ENCODE measurements at places on chromosomes 2 and 18. TPM values are rescaled to one million over a fixed set of nuclear protein-coding genes. Genes with fewer than 3 reads are reported as not detected.

Gene LIPG
- 2.5 TPM for total RNA-seq

Gene HAT1
- 37.4 TPM for total RNA-seq

Gene SPP2
- total RNA-seq: not detected

Gene SP100
- 48.7 TPM for total RNA-seq

Gene ST6GAL2
- 1.9 TPM for total RNA-seq

Gene SNTG2
- not detected for total RNA-seq

Gene UPP2
- not detected for total RNA-seq
